Activated CD4-positive, alpha-beta T cell treated with anti-CD3 and anti-CD28 coated beads, Interleukin-2, amount 10 ng/mL, durations not matched to agents 24 days and 14 days (primary cell): ENCODE measurements at places on chromosomes 4 and X. TPM values are rescaled to one million over a fixed set of nuclear protein-coding genes. Genes with fewer than 3 reads are reported as not detected.
A peak's percentile ranks its signal among the peaks of the same experiment; 100 is the strongest.

Gene UGT2B10
- total RNA-seq: not detected in 2 replicates

DNA sequence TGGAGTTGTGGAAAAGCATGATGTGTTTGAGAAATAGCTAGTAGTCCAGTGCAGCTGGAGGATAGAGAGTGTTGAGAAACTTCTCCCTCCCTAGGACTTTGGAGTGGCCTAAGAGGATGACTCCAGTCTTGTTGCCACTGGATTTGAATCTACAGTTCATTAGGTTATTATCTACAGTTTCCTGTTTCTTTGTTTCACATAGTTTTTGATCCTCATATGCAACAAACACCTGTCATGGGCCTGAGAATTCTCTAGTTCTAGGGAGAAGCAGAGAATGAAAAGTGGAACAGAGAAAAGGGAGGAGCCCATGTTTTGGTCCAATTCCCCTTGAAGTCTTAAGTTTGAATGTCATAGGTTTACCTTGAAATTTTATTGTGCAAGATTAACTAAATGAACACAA, 73.6 kb upstream of the TBC1D9 start:
- no peak for DNase-seq

- no peak for DNase-seq
Observed at GRCh38 chr4:8356856-8357255, 83.7 kb downstream of the ACOX3 start.

Gene PLXNB3
- 0.43 and 0.49 TPM in 2 replicates for total RNA-seq

Gene BMX
- not detected in 2 replicates for total RNA-seq

Gene ADH6
- not detected in 2 replicates for total RNA-seq

DNA sequence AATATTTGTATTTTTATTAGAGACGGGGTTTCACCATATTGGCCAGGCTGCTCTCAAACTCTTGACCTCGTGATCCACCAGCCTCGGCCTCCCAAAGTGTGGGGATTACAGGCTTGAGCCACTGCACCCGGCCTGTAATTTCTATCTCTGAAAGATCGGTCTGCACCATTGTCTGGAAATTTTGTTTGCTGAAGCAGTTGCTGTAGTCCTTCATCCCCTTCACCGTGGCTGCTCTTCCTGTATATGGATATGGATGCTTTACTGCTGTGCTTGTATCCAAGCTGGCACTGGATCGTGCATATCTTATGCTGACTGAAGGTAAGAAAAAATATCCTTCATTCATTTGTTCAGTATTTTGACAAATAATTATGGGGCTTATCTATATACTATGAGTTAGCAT, 338.4 kb upstream of the GNPDA2 start:
- no peak for DNase-seq

Gene CFP
- total RNA-seq: 4.0 and 4.4 TPM in 2 replicates

Gene KDR
- not detected in 2 replicates for total RNA-seq

DNA sequence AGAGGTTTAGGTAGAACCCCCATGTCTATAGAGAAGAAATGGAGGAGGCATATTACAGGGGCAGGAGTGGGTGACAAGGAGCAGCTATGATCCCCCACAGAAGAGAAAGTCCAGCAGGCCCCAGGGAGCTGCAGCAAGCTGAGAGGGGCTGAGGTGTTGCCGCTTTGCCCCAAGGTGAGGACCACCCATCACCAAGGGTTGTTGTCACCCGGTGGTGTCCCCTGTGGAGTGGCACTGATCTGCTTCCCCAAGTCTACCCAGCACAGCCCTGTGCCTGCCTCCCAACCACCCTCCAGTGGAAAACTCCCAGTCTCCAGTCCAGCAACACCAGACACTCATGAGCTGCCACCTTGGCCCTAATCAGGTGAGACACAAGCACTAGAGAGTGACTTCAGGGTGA, 149.3 kb upstream of the NOCT start:
- no peak for DNase-seq

Gene PGM2
- 53.4 and 55.1 TPM in 2 replicates for total RNA-seq

DNA sequence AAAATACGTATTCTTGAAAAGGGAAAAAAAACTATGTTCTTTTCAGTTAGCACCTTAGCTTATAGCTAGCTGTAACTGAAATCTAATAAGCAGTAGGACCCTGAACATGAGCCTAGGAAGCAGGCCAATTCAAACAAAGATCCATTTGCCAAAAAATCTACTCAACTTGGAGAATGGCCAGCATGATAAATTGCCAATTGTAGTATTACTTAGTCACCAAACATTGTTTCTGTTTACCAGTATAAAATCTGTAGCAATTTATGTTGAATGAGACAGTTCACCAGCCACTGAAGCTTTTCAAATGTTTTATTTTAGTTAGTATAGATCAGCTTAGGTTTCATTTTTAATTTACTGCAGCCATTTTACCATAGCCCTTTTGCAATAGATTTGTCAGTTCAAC, 323.6 kb upstream of the DIPK2B start:
- no peak for DNase-seq

DNA sequence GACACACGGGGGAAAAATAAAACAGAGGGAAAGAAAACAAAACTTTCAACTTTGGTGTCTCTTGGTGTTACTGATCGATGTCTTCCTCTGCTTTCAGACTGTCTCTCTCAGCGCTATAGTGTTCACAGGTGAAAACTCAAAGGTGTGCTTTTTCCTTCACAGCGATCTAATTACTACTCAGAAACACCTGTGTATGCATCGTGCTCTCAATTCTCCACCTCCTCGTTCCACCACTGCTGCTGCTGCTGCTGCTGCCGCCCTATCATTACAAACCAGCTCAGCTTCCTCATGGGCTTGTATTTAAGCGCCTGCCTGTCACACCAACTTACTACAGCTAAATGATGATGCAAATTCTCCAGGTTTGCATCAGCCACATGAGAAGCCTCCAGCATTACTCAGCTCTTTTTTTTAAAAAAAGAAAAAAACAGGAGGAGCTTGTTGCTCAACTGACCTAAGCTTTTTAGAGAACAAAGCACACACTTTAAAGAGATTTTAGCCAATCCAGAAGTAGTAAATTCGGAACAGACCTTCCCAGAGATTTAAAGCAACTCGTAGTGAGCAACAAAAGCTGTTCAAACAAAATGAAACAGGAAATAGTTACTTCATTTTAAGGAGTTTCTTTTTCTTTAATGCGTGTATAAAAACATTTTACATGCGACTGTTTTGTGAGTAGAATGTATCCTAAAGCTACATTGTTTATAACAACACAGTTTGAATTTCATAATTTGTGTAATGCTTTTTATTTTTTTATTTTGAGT, at the start of gene SLC7A11:
SLC7A11 (minus strand) TSS at position 274 of the 758 bp plus-strand sequence. CDS start 280 bp downstream, outside the sequence.
- peak; percentile 91 for DNase-seq

DNA sequence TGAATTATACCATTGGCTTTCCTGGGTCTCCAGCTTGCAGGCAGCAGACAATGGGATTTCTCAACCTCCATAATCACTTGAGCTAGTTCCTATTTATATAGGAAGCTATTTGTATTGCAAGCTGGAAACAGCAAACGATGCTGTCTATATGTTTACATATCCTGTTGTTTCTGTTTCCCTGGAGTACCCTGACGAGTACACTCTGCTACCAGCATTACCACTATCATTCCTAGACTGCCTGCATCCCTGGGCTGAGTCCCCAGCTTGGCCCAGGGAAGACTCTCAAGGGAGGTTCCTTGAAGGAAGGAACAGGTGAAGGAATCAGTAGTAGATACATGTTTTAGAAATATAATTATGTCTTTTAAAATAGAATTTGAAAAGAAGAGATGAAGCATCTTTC, 81.4 kb downstream of the EVC2 start:
- no peak for DNase-seq

GRCh38 chr4:125198916-125199315, 115.8 kb upstream of the FAT4 start:
- DNase-seq: no peak

Gene ARAF
- 77.3 and 78.9 TPM in 2 replicates for total RNA-seq

DNA sequence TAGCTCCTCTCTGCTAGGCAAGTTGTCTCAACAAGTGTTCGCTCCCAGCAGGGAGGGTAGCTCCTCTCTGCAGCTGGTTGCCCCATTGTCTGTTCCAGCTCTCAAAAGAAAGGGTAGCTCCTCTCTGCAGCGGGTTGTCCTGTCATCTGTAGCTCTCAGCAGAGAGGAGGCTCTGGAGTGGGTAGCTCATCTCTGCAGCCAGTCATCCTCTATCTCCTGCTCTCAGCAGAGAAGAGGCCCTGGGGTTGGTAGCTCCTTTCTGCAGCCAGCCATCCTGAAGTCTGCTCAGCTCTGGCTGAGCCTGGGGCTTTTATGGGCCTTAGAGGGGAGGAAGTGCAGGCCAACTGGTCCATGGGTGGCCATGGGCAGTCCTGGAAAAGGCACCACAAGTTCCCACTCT, 342.7 kb downstream of the PTTG2 start:
- peak; percentile 50 for DNase-seq

DNA sequence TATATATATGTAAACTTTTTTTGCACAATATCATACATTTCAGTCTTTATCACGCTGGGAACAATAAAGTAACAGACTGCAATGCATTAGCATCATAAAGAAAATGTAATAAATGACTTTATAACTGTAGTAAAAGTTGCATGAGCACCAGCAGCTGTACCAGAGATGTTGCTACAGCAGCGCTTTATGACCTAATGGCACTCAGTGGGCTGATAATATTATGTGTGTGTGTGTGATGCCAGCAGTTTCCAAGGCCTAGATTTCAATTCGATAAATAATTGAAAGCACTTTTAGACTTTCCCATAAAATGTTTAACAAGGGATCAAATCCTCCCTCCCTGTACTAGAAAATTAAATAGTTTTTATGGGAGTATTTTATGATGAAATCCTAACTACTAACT, 367.6 kb upstream of the AGA start:
- no peak for DNase-seq

DNA sequence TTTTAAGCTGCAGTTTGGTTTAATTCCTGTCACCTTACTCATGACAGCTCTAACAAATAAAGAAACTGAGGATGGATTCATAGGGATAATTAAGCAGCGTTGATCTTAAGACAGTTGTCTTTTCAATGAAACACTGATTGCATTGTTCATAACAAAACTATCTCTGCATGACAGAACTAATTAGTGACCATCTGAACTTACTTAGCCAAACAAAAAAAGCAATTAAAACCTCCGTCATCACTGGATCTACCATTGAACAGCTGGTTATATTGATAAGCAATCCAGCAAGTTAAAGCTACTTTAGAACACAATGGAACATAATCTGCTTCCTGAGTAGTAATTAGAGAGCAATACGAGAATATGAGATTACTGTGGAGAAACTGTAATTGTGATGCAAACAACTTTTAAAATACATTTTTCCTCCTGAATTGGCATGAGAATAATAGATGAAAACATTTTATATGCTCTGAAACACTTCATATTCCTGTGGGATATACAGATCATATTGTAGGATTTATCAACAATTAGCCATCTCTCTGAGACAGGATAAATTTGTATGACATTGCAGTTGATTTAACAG, 2576.8 kb downstream of the PCDH7 start:
- no peak for DNase-seq

DNA sequence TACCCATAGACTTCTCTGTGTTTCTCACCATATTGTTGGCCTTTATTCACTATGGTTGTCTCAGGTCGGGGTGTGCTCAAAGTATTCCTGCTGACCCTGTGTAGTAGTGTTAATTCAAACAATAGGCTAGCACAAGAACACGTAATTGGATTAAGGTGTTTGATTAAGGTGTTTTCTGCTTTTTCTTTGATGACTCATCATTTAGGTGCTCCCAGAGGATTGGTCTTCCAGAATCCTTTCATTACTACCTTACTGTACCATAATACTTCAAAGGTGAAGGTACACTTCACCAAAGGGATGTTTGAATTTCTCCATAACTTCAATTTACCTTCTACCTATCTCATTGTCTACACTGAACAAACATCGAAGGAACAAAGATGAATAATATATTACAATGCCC, 121.7 kb upstream of the CCDC160 start:
- DNase-seq: no peak

GRCh38 chrX:150324919-150325318, 38.2 kb upstream of the MAMLD1 start:
- DNase-seq: no peak

GRCh38 chr4:128424527-128425497, 137.2 kb upstream of the PGRMC2 start:
- DNase-seq: no peak

DNA sequence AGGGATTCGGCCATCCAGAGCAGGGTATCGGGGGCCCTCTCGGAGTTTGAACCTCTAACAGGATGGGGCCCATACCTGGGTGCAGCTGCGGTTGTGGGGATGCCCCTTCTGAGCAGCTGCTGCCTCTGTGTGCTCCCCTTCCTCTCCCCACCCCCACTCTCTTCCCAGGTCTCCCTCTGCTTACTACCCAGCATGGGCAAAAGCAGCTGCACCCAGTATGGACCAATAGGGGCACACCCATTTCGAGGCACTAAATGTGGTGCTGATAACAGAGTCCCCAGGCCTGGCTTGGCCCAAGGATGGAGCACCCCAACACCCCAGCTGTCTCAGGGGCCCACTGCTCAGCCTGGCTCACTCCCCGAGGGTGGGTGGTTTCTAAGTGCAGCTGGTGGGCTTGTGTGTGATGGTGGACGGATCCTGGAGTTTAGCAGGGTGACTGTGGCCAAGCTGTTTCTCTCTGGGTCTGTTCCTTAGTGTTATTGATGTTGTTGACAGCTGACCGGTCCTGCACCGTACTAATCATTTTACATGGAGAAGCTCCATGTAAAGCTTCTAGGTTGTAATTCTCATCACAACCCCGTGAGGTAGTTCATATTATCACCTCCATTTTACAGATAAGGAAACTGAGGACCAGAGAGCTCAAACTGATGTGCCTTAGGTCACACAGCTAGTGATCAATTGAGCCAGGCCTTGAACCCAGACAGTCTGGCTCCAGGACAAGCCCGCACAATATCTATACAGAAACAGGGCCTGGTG, 13.1 kb upstream of the KIAA0232 start:
- peak; percentile 72 for DNase-seq

- DNase-seq: no peak
Observed at GRCh38 chr4:47386146-47386545, 77.4 kb downstream of the COMMD8 start.

Gene PASD1
- total RNA-seq: not detected in 2 replicates

GRCh38 chr4:179447308-179447707, 2005.1 kb upstream of the AGA start:
- DNase-seq: no peak

DNA sequence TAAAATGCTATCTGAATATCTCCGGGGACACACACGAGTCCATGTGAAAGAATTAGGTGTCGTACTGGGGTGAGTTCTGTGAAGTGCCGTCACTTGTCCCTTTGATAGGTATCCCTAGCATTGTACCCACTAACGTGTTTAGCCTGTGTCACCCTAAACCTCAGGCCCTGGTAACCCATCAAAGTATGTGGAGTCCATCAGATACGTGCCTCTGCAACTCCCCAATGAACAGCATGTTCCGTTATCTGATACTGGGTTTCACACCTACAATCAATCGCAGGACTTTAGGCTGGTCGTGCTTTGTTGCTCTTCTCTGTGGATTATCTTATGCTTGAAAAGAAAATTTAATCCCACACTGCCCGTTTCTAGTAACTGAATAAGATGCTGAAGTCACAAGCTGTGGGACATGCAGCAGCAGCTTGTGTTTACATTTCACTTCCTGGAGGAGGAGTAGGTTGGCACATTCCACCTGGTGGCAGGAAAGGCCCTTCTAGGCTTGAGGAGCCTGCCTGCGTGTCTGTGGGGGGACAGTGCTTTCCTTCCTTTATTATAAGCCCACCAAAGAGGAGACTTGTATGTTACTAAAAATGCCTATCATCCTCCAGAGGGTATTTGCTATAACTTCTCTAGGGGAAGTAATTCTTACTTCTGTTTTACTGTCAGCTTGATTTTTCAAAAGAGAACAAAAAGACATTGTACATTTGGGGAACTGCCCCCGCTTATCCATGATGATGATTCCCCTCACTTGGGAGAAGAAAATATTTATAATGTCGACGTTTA, 127.2 kb downstream of the FNIP2 start:
- peak; percentile 58 for DNase-seq

Gene MAGEA2B
- total RNA-seq: not detected in 2 replicates
